ENCODE measurements at places on chromosomes 4 and X.

GRCh38 chr4:148827781-148828180 is 385.6 kb upstream of the NR3C2 start:
- DNase-seq, result no peak

GRCh38 chr4:98617358-98618047 is 40.9 kb downstream of the TSPAN5 start:
- no peak for DNase-seq

DNA sequence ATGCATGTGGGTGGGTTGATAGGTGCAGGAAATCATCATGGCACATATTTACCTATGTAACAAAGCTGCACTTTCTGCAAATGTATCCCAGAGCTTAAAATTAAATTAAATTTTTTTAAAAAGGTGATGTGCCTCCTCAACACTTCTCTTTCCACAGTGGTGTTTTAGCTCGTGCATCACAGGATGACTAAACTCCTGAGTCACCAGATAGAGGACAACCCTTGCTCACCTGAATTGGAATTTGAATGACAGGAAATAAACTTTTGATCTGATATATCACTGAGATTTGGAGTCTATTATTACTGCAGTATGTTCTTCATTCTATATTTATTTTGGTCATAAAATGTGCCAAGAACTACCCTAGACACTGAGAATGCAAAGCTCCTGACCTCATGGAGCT is 185.3 kb downstream of the MAPK10 start:
- DNase-seq, result no peak

- DNase-seq, result no peak
These were observed 349.0 kb upstream of the GATB start for GRCh38 chr4:152109531-152110509.

- no peak for DNase-seq
These were observed 180.5 kb downstream of the GLUD2 start for GRCh38 chrX:121227888-121228287.

DNA sequence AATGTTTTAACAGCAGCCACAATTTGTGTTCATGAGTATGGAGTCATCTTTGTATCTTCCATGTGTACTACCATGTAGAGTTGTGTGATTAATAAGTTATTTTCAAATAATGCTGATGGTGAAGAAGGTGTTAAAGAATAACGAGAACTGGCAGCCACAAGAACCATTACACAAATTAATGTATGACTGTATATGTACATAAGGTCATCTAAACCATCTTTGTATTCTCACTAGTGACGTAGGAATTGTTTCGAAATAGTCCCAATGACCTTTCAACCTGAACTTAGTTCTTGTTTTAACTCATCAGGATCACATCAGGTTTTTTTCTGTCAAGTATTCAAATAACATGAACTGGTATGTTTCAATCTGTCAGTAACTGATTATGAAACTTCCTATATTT is 48.3 kb upstream of the NOCT start:
- peak; percentile 97 for DNase-seq

DNA sequence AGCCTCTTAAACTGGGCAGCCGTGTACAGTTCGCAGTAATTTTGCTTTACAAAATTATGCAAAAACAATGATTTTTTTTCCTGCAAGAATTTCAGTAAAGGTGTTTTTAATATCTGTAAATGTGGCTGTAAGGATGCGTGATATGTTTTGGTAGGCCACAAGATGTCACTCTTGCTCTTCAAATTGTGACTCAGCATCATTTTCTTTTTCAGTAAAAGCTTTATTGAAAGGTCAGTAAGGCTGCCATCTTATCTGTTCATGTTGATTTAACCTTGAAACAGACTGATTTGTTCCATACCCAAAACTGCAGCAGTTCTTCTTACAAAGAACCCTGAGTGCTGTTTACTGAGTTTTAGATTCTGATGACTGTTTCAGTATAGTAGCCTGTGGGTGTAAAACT is 39.9 kb downstream of the TXLNG start:
- peak; percentile 10 for DNase-seq
